ENCODE measurements at places on chromosomes 3 and 15.

DNA sequence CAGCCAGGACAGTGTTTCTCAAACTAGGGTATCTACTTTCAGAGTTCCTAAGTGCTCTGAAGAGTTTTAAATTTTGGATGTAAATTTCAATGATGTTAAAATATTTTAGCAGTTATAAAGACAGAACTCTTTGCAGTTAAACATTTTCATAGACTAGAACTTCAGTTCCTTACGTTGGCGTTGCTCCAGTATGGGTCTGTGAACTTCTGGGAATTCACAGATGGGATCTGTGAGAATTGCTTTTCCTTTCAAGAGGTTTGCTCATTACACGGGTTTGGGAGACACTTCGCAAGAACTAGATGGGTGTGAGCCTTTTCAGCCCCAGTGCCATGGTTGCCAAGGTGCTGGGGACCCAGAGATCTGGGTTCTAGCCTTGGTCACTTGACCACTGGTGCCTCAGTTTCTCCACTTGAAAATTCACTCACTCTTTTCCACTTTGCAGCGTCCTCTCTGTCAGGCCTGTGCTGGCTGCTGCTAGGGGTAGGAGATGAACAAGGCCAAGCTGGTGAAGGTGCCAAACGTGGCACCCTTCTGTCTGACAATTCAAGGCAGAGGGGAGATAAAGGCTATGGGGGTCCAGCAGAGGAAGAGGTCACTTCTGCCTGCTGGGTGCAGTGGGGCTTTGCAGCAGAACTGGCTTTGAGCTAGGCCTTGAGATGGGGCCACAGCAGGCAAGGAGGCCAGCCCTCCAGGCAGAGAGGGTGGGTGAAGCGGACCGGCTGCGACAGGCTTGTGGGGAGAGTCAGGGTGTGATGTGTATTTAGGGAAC lies 48.1 kb downstream of the EPHB3 start:
- DNase-seq, result no peak

DNA sequence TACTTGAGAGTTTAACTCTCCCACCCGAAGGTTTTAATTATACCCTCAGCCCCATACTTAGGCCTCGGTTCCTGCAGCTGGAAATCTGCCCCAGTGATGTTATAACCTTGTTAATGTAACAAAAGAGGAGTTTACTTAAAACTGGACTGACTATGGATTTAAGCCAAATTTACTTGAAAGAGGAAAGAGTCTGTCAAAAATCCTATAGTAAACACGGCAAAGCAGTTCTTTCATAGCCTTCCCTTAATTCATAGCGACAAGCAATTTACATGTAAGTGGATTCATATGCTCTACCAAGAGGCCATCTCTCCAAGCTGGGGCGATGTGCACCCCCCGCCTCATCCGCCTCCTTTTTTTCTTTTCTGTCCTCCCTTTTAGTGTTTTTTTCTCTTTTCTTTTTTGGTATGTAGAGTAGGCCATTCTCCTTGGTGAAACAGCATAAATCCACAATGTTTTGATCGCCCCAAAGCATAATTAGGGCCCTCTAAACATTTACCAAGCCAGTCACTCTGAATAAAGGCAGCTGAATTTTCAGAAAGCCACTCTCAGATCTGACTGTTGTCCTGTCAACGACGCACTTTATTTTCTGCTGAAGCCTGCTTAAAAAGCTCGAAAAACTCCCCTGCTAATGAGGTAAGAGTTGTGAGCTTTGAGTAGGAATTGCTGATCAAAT lies 373.1 kb upstream of the WNT5A start:
- no peak for DNase-seq

DNA sequence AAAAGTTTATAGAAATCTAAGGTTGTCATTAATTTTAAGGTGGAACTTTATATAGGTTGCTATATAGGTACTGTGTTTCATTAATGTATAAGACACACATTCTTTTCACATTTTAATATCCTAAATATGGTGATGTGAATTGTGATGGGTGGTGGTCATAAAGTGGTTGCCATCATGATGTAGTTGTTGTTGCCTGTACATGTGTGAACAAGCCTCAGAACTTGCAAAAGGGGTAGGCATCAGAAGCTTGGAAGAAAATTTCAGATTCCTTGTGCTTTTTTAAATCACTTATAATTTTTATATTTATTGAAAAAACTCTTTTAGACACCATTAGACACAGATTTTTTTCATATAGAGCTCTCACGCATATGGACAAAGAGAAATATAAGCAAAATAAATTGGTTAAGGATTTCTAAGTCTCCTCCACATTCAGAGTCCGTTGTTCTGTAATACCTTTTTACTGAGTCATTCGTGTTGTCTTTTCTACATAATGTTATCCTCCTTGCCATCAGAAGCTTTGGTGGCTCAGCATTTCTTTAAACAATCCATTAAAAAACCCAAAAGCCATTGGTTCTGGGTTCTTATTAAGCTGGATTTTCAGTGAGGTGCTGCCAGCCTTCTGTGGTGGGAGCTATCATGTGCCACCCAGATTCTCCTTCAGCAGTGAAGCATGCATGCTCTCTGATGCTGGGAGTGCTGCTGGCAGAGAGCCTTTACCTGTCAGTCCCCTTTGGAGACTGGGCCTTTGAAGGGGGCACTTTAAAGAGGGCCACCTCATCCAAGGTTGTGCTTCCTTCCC lies 140.4 kb upstream of the GALNT15 start:
- DNase-seq, result no peak

DNA sequence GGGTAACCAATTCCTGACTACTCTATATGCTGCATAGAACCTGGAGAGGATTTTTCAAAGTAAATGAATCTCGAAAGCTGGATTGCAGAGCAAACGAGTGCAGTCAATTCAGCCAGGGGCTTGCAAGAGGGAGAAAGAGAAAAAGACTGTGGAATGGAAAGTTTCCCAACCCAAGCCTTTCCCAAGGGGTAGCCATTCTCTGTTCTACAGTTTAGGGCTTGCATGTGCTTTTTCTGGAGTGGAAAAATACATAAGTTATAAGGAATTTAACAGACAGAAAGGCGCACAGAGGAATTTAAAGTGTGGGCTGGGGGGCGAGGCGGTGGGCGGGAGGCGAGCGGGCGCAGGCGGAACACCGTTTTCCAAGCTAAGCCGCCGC lies 511 bp upstream of the RARB start:
- no peak for DNase-seq

DNA sequence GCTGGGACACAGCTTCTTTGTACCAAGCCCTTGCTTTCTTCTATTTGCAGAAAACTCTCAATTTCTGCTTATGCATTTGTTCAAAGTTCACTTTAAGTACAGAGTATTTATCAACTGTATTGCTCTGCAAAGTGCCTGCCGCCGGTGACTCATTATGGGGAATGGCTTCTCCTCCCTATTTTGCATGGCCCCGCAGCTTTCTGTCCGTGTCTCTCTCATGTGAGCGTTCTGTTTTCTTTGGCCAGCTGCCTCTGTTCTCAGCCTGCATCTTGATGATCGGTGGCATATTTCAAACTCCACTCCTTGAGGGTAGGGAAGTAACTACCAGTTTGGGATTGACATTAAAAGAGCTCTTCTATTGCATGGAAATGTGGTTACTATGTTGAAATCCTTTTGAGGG lies 28.6 kb upstream of the ST8SIA2 start:
- DNase-seq, result no peak

GRCh38 chr3:64809086-64809485 lies 121.3 kb upstream of the ADAMTS9 start:
- DNase-seq, result no peak

DNA sequence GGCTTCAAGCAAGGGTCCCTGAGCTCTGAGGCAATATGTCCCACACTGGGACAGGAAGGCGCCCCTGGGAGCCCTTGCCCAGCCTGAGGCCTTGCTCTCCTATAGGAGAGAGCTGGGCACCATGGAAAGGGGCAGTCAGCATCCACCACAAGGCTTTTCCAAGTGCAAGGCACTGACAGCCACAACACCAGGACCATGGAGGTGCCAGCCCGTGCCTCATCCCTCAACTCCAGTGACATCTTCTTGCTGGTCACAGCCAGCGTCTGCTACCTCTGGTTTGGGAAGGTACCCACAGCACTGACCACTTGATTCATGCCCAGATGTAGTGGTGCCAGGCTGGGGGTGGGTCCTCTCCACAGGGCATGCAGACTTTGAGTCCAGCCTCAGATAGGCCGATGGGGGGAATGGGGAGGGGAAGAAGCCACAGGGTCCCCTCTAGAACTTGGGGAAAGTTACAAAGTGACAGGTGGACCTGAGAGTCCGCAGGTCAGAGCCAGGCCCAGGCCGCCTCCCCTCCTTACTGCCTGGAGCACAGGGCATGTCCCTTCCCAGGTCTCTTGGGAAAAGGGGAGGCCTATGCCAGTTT lies 11.8 kb downstream of the VILL start:
- no peak for DNase-seq

DNA sequence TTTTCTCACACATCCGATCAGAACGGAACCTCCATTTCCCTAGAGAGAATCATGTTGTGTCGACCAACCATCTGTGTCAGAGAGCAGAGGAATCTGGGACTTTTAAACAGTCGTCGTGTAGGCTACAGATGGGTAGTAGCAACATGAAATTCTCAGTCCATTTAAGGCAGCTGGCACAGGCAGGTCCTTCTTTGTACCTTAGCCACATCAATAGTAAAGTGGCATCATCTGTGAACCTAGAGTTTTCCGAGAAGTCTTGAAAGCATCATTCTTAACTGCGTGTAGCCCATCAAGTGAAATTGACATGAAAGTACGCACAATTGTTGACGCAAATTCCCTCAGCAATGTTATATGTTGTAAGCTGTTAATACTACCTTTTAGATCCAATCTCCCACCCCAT lies 114.5 kb upstream of the GRM7 start:
- no peak for DNase-seq

GRCh38 chr3:187743195-187744141 lies 1.8 kb downstream of the BCL6 start:
- peak; percentile 25 for DNase-seq

DNA sequence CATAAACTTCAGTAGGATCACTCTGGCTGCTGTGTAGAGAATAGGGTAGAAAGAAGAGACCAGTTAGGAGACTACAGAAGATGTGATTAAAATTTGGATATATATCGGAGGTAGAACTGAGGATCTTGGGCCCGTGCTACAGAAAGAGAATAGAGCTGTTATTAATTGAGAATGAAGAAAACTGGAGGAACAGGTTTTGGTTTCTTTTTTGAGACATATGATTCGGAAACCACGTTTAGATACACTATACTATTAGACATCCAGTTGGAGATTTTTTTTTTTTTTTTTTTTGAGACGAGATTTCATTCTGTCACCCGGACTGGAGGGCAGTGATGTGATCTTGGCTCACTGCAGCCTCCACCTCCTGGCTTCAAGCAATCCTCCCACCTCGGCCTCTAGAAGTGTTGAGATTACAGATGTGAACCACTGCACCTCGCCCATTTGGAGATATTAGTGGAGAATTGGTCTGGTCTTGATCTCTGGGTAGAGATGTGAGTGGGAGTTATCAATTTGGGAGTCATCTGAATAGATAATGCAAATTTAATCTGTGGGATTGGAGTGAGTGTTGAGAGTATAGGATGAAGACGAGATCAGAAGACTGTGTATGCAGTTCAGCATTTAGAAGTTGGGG lies 50.9 kb downstream of the TCF12 start:
- DNase-seq, result no peak

GRCh38 chr3:4332111-4332510 lies 28.9 kb downstream of the SETMAR start:
- no peak for DNase-seq

GRCh38 chr3:157427901-157428300 lies 8.7 kb upstream of the PTX3 start:
- DNase-seq, result no peak

DNA sequence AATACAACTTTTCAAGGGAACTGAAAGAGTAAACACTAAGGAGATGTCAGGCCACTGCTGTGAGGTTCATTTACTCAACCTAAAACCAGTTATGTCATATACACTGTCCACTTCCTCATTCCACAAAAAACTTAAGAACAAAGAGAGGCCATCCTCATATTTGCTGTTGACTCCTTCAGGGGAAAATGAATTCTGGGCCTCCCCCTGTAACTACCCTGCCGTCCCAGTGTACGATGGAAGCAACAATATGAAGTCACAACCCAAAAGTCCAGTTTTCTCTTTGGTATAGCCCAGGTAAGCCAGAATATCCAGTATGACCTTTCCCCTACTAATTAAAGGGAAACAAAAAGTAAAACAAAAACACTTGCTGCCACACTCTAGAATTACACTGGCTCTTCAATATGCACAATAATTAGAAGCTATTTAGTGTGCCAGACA lies 16.2 kb downstream of the CEP152 start:
- no peak for DNase-seq

- DNase-seq, result no peak
Observed at GRCh38 chr3:111051354-111051753, 20.3 kb upstream of the NECTIN3 start.

- DNase-seq, result no peak
Observed at GRCh38 chr3:156264771-156265170, 144.4 kb downstream of the KCNAB1 start.

DNA sequence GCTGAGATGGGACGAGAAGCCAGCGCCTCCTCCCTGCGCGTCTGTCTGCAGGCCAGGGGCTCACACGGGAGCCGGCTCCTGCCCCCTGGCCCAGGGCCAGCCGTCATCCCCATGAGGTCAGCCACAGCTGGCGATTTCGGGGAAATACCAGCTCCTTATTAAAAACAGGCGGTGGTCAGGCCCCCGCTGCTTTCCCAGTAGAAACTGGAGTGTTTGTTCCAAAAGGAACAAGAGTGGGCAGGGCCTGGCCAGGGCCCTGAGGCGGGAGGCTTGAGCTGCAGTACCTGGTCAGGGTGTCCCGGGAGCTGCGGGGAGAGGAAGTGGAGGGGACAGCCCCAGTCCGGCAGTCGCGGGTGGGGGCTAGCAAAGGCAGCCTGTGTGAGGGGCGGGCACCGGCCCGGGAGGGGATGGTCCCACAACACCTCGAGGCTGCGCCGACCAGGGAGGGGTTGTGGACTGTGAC lies 17.8 kb downstream of the MYL3 start:
- DNase-seq, result no peak

DNA sequence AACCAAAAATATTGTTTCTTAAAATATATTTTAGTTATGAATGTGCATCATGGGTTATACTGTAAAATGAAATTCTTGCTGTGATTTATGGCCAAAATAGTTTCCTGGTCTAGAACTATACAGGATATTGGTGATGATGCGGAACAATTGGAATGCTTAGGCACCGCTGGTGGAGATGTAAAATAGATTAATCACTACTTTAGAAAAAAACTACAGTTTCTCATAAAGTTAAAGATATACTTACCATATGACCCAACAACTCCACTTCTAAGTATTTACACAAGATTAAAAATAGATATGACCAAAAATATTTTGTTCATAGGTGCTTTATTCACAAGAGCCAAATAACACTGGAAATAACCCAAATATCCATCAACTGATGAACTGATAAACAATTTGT lies 126.7 kb downstream of the TUSC7 start:
- DNase-seq, result no peak

DNA sequence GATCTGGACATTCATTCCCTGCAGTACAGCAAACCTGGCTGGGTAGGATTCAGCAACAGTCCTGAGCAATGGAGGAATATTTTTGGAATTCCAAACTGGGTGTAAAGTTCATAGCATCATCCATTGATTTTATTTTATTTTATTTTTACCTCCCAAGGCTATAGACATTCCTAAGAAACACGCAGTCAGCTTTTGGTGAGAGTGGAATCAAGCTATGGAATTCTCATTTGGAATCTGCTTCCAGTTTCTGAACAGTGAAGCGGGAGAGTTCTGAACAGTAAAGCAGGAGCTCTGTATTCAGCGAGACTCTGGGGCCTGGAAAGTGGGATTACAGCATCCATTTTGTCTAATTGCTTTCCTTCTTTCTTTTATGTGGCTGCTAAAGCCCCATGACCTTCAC lies 1.4 kb upstream of the PDZRN3 start:
- DNase-seq, result no peak

GRCh38 chr15:42027521-42027920 lies 6.7 kb upstream of the PLA2G4E start:
- DNase-seq, result no peak

GRCh38 chr15:99511531-99511865 lies 54.3 kb upstream of the MEF2A start:
- DNase-seq, result no peak

All from stimulated activated CD4-positive, alpha-beta T cell treated with anti-CD3 and anti-CD28 coated beads, Interleukin-1b, Interleukin-23, amount 100 ng/mL, for 1 hour (primary cell).